ENCODE measurements at places on chromosomes 4 and X.

DNA sequence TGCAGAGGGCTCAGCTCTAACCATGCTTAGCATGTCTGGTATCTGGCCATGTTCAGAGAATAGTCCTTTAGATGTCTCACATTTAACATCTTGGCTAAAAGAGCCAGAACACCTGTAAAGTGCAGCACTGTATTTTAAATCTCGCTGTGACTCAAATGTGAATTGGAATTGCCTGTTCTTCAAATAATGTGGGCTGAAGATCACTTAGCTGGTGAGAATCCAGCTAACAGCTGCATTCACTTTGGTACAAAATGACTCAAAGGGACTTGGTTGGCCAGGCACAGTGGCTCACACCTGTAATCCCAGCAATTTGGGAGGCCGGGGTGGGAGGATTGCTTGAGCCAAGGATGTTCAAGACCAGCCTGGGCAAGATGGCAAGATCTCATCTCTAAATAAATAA, 63.5 kb upstream of the PLAC8 start:
- DNase-seq: no peak

DNA sequence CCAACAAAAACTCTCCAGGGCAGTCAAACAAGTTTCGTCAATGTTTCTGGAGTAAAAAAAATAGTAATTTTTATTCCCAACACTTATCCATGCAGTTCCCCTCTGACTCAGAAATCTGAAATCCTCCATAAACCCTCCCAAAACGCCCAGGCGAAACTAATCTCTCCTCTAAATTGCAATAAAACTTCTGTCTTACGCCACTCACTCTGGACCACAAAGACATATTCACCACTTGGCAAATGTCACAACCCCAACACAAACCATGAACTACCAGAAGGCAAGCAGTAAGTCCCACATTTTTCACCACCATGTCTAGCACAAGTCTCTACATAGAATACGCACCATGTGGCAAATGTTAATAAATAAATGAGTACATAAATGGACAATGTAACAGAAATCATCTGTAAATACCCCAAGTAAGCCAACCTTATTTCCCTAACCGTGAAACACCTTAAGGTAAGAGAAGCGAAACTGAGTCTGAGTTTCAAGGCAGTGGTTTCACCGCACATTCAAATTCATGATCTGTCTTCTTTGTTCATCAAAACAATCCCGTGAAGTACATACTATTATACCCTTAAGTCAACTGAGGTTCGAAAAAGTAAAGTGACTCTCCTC, 1.6 kb downstream of the PAPSS1 start:
- peak; percentile 69 for DNase-seq

GRCh38 chr4:87608229-87608628, at the start of gene DSPP:
DSPP (plus strand) TSS chr4:87608529; CDS start chr4:87610909, 2,380 bp downstream.
- DNase-seq: no peak

GRCh38 chrX:137194164-137194563, 160.4 kb upstream of the GPR101 start:
- DNase-seq: no peak

DNA sequence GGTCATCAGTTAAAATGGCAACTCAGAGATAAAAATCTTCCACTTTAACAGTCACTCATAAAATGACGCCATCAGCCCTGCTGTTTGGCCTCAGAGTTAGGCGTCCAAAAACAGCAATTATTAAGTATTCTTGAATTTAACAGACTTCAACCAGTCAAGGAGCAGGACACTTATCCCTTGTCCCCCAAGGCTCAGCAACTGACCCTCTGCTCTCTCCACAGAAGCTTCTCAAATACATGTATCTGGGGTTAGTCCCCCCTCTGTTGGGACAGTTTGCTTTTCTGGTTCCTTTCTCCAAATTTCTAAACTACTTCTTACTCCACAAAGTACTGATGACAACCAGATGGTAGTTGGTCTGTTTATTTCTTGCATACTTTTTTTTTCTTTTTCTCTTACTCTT, 54.4 kb downstream of the SOD3 start:
- DNase-seq: peak; percentile 40

GRCh38 chr4:92992758-92993157, 689.0 kb downstream of the GRID2 start:
- no peak for DNase-seq

All from GM04504 (cell line).